ENCODE measurements at places on chromosomes 7 and 10. TPM values are rescaled to one million over a fixed set of nuclear protein-coding genes. Genes with fewer than 3 reads are reported as not detected.
A peak's percentile ranks its signal among the peaks of the same experiment; 100 is the strongest.

- DNase-seq, result no peak
- no peak overlapping the region for H3K4me3 ChIP-seq
- no peak overlapping the region for H3K27ac ChIP-seq
- no peaks in the 10 kb centered on the region for H3K36me3 ChIP-seq
- H3K4me1 ChIP-seq, result no peaks in the 10 kb centered on the region
These were observed 27.8 kb upstream of the ZNF273 start for GRCh38 chr7:64875258-64875657.

- H3K4me1 ChIP-seq, result no peaks in the 10 kb centered on the region
- no peaks in the 10 kb centered on the region for H3K27me3 ChIP-seq
- no peak overlapping the region for H3K4me3 ChIP-seq
- peaks cover 2% of the 10 kb centered on the region for H3K36me3 ChIP-seq
- DNase-seq, result no peak
These were observed 262.2 kb downstream of the FZD1 start for GRCh38 chr7:91526404-91526803.

GRCh38 chr7:155190688-155191087 lies 107.0 kb upstream of the INSIG1 start:
- H3K4me1 ChIP-seq, result no peaks in the 10 kb centered on the region
- H3K27ac ChIP-seq, result no peak overlapping the region
- peak; percentile 74 for DNase-seq
- no peak overlapping the region for H3K4me3 ChIP-seq
- H3K36me3 ChIP-seq, result no peaks in the 10 kb centered on the region
- peaks cover 23% of the 10 kb centered on the region for H3K27me3 ChIP-seq

DNA sequence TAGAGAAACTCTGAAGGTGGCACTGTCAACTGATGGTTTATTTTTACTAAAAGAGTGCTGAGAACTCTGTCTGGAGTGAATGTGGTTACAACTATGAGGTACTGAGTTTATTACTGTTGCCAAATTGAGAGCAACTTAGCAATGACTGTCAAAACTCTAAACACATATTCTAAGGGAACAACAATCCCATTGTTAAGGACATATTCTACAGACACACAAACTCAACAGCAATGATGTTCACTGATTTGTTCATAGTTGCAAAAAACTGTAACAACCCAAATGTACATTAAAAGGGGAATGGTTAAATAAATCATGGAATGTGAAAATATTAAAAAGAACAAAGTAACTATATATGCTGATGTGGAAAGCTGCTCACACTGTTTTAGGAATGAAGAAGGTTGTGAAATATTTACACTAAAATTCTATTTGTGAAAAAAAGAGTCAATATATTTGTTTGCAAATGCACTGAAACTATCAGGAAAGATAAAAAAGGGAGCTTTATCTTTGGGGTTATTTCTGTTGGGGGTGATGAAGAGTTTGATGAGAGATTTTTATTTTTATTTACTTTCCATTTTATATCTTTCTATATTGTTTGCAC lies 12.9 kb downstream of the PON2 start:
- peaks cover 7% of the 10 kb centered on the region for H3K4me1 ChIP-seq
- no peaks in the 10 kb centered on the region for H3K36me3 ChIP-seq
- H3K4me3 ChIP-seq, result no peak overlapping the region
- no peaks in the 10 kb centered on the region for H3K27me3 ChIP-seq
- DNase-seq, result no peak

The CALHM2 gene
- 2.1 TPM for total RNA-seq

DNA sequence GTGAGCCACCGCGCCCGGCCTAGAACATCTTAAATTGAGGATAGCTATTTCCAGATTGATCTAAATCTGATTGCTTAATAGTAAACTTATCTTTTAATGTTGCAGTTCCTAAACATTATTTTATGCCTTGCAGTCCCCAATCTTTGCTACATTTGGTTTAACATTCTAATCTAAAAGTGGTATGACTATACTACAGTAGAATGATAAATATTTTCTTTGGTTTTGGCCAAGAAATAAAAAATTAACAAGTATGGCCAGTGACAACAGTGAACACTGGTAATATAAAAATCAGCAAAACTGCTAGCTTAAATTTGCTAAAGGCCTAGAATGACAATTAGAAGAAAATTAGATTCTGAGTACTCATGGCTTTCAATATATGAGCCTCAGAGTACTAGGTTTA lies 73.5 kb downstream of the CDK6 start:
- H3K4me3 ChIP-seq, result no peak overlapping the region
- H3K27ac ChIP-seq, result no peak overlapping the region
- H3K4me1 ChIP-seq, result peaks cover 30% of the 10 kb centered on the region
- no peaks in the 10 kb centered on the region for H3K36me3 ChIP-seq
- H3K27me3 ChIP-seq, result no peaks in the 10 kb centered on the region

DNA sequence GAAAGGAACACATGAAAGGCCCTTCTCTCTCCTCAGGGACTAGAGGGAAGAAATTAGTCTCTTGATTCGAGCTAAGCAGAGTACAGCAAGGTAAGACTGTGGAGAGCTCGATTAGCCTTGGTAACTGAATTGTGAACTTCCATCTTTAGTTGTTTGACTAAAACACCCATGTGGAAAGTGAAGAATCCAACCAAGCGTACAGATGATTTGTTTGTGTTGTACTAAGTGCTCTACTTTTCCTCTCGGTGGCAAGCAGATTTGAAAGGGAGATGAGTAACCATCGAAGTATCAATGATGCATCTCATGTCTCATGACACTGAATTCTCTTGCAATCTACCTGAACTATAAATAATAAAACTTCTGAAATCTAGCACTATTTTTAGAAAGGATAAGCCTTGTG lies 80.7 kb downstream of the FZD1 start:
- no peak for DNase-seq
- H3K36me3 ChIP-seq, result no peaks in the 10 kb centered on the region
- H3K4me3 ChIP-seq, result no peak overlapping the region
- H3K4me1 ChIP-seq, result peaks cover 21% of the 10 kb centered on the region
- no peaks in the 10 kb centered on the region for H3K27me3 ChIP-seq
- H3K27ac ChIP-seq, result no peak overlapping the region

GRCh38 chr7:92656121-92656520 lies 65.9 kb upstream of the FAM133B start:
- no peak overlapping the region for H3K27ac ChIP-seq
- no peak overlapping the region for H3K4me3 ChIP-seq

DNA sequence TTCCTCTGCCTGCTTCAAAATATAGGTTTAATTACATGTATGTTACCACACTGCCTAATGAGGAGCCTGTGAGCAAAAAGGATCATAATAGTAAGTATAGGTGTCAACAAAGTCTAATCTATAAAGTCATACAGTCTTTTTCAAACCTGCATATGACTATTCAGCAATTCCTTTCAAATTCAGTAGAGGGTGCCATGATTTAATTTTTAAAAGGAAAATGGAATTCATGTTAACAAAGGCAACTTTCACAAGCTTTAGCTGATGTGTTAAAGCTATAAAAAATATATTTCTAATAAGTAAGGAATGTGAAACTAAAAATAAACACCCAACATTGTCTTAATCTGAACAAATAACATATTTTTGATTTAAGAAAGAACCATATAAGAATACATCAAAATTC lies 52.1 kb downstream of the MPP7 start:
- DNase-seq, result no peak
- H3K4me3 ChIP-seq, result no peak overlapping the region
- H3K27me3 ChIP-seq, result no peaks in the 10 kb centered on the region
- H3K4me1 ChIP-seq, result no peaks in the 10 kb centered on the region
- H3K36me3 ChIP-seq, result no peaks in the 10 kb centered on the region

- H3K27ac ChIP-seq, result no peak overlapping the region
- no peaks in the 10 kb centered on the region for H3K27me3 ChIP-seq
- H3K4me3 ChIP-seq, result no peak overlapping the region
- DNase-seq, result no peak
These were observed 15.1 kb downstream of the LRRTM3 start for GRCh38 chr10:66940965-66941364.

The FAM237B gene
- not detected for total RNA-seq

The EPO gene
- 0.58 TPM for total RNA-seq

The NKX1-2 gene
- total RNA-seq, result not detected

DNA sequence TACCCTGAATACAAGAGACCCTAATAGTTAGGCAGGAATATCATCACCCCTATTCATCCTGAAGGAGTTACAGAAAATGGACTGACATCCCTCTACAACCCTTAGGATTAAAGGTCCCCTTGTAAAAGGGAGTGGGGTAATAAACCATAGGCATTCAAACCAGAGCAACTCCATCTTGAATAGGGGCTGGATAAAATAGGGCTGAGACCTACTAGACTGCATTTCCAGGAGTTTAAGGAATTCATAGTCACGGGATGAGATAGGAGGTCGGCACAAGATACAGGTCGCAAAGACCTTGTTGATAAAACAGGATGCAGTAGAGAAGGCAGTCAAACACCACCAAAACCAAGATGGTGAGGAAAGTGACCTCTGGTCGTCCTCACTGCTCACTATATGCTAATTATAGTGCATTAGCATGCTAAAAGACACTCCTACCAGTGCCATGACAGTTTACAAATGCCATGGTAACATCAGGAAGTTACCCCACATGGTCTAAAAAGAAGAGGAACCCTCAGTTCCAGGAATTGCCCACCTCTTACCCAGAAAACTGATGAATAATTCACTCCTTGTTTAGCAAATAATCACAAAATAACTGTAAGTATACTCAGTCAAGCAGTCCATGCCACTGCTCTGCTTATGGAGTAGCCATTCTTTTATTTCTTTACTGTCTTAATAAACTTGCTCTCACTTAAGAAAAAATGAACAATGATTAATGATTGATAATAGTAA lies 37.2 kb downstream of the CUBN start:
- no peak overlapping the region for H3K27ac ChIP-seq
- no peak for DNase-seq
- no peak overlapping the region for H3K4me3 ChIP-seq
- no peaks in the 10 kb centered on the region for H3K36me3 ChIP-seq
- no peaks in the 10 kb centered on the region for H3K27me3 ChIP-seq

The TMEM270 gene
- total RNA-seq, result not detected

GRCh38 chr10:11898372-11899066 lies 75.4 kb downstream of the PROSER2 start:
- no peaks in the 10 kb centered on the region for H3K36me3 ChIP-seq
- H3K4me1 ChIP-seq, result no peaks in the 10 kb centered on the region
- no peak overlapping the region for H3K4me3 ChIP-seq
- no peak for DNase-seq

The STAG3 gene
- 1.2 TPM for total RNA-seq

DNA sequence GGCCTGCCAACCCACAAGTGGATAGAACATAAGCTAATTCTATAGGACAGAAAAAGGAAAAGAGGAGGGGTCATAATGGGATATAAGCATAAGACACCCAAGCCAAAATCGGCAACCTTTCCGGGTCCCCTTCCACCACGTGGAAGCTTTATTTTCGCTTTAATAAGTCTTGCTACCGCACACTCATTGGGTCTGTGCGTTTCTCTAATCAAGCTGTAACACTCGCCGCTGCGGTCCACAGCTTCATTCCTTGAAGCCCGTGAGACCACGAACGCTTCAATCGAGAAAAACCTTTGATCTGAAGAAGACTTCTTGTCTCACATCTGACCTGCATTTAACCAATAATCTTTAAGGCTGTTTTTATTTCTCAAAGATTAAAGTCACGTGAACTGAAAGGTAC lies 35.8 kb upstream of the HECW1 start:
- no peak for DNase-seq
- no peaks in the 10 kb centered on the region for H3K36me3 ChIP-seq
- peak overlapping the region; percentile 81 for H3K27ac ChIP-seq
- H3K4me3 ChIP-seq, result no peak overlapping the region
- no peaks in the 10 kb centered on the region for H3K27me3 ChIP-seq

DNA sequence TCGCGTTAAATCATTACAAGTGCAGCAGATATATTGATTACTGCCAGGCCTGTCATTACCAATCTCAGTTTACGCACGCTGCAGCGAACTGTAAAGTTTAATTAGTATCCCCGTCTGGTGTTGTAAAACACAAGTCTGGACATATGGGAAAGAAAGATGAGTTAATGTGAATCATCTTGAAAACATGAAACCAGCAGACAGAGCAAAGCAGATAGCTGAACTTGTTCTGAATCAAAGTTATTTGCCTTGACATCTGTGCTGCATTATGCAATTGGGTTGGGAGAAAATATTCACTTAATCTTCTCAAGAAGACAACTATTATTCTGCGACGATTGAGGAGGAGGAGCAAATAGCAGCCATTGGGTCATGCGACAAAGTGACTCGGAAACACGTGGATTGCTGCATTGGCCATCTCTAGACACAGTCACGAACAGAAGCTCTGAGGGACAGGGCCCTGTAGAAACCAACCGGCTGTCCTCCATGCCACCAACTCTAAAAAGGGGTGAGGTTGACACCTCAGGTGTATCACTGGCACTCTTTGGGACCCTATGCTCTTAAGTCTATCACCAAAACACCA lies 156.3 kb upstream of the C7orf33 start:
- H3K27me3 ChIP-seq, result no peaks in the 10 kb centered on the region
- no peaks in the 10 kb centered on the region for H3K36me3 ChIP-seq
- H3K4me3 ChIP-seq, result no peak overlapping the region
- H3K4me1 ChIP-seq, result no peaks in the 10 kb centered on the region
- H3K27ac ChIP-seq, result no peak overlapping the region

The MINPP1 gene
- 52.9 TPM for total RNA-seq

GRCh38 chr10:61835069-61835945 lies 66.2 kb upstream of the ARID5B start:
- no peaks in the 10 kb centered on the region for H3K36me3 ChIP-seq
- H3K4me3 ChIP-seq, result no peak overlapping the region
- no peaks in the 10 kb centered on the region for H3K27me3 ChIP-seq

- H3K4me1 ChIP-seq, result no peaks in the 10 kb centered on the region
- H3K27me3 ChIP-seq, result no peaks in the 10 kb centered on the region
- H3K36me3 ChIP-seq, result no peaks in the 10 kb centered on the region
These were observed 20.7 kb upstream of the CBLL1 start for GRCh38 chr7:107723255-107723654.

The CYP2E1 gene
- total RNA-seq, result 0.36 TPM

The ZRANB1 gene
- total RNA-seq, result 21.8 TPM

The ACTR3C gene
- not detected for total RNA-seq

- no peaks in the 10 kb centered on the region for H3K36me3 ChIP-seq
- no peak for DNase-seq
- H3K4me1 ChIP-seq, result no peaks in the 10 kb centered on the region
- H3K27ac ChIP-seq, result no peak within 1 kb of the TSS
- no peaks in the 10 kb centered on the region for H3K27me3 ChIP-seq
- H3K4me3 ChIP-seq, result no peak within 1 kb of the TSS
These were observed at the start of gene TRIM4 for GRCh38 chr7:99918959-99919813. Gene TRIM4, minus strand, starts transcription at chr7:99919530. Its CDS starts 129 bp downstream, at chr7:99919401.

DNA sequence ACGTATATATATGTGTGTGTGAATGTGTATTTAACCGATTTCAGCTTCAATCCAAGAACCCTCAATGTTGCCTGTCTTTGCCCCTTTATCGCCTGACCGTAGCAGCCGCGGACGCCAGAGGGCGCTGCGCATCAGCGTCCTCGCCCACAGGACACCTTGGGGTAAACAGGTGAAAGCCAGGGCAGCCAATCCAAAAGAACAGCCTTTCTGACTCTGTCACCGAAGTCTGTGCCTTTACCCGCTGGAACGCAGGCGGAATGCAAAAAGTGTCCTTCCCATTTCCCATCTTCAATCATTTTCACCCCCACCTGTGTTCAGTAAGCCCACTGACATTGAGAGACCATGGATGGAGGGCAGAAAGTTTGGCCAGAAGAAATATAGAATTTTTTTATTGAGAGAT lies 3.6 kb downstream of the NXPH1 start:
- H3K4me1 ChIP-seq, result peaks cover 39% of the 10 kb centered on the region
- no peak overlapping the region for H3K4me3 ChIP-seq
- no peaks in the 10 kb centered on the region for H3K36me3 ChIP-seq
- DNase-seq, result peak; percentile 82
- peaks cover 100% of the 10 kb centered on the region for H3K27me3 ChIP-seq
- H3K27ac ChIP-seq, result no peak overlapping the region

GRCh38 chr7:77439572-77439971 lies 23.4 kb upstream of the GSAP start:
- DNase-seq, result peak; percentile 23
- H3K4me1 ChIP-seq, result no peaks in the 10 kb centered on the region
- H3K27ac ChIP-seq, result no peak overlapping the region
- no peaks in the 10 kb centered on the region for H3K27me3 ChIP-seq
- H3K36me3 ChIP-seq, result no peaks in the 10 kb centered on the region

The FAM24B gene
- total RNA-seq, result not detected

The CALD1 gene
- 90.2 TPM for total RNA-seq
